Left kidney (tissue), 8 donors: ENCODE measurements at places on chromosomes 12 and 14. TPM values are rescaled to one million over a fixed set of nuclear protein-coding genes. Genes with fewer than 3 reads are reported as not detected.
A peak's percentile ranks its signal among the peaks of the same experiment; 100 is the strongest.

NID2 gene
- 109 TPM for polyA plus RNA-seq

- DNase-seq, result no peak
Observed at GRCh38 chr14:69711477-69711876, 55.5 kb upstream of the SRSF5 start.

PAX9 gene
- polyA plus RNA-seq, result 0.33 TPM

GRCh38 chr12:51322452-51322851, 1.5 kb downstream of the BIN2 start:
- DNase-seq, result no peak

DNA sequence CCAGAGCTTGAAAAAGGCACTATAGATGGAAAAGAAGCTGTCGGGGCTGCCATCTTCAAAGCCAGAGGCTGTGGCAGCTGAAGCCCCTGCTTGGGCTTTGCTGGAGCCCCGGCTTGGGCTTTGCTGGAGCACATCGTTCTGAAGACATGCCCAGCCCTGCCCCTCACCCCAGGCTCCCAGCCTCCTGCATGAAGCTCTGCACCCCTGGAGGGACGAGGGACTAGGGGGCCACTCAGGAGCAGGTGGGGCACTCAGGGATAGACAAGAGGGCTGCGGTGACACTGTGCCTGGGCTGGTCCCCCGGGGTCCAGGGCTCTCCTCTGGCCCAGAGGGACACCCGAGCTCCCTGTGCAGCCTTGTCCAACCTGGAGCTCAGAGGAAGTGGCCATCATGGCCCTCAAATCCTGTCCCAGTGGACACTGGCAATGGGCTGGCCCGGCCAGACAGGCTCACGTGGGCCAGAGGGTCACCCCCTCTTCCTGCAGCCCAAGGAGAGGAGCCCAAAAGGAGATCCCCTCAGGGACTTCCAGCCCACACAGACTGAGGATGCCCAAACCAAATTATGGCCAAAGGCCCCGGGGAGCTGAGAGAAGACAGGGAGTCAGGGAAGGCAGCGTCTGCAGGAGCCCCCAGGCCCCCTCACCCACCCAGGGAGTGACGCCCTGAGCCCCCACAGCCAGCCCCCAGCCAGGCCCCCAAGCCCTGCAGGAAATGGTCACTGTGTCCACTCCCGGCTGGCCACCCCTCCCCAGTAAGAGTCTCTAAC, 23.1 kb upstream of the C14orf180 start:
- no peak for DNase-seq

- DNase-seq, result no peak
Observed at GRCh38 chr12:75635606-75636444, 124.4 kb upstream of the KRR1 start.

- no peak for DNase-seq
Observed at GRCh38 chr12:117774941-117775775, 193.6 kb downstream of the KSR2 start.

- DNase-seq, result peak; percentile 14
Observed at GRCh38 chr12:105024928-105025327, 38.8 kb downstream of the NOPCHAP1 start.

DNA sequence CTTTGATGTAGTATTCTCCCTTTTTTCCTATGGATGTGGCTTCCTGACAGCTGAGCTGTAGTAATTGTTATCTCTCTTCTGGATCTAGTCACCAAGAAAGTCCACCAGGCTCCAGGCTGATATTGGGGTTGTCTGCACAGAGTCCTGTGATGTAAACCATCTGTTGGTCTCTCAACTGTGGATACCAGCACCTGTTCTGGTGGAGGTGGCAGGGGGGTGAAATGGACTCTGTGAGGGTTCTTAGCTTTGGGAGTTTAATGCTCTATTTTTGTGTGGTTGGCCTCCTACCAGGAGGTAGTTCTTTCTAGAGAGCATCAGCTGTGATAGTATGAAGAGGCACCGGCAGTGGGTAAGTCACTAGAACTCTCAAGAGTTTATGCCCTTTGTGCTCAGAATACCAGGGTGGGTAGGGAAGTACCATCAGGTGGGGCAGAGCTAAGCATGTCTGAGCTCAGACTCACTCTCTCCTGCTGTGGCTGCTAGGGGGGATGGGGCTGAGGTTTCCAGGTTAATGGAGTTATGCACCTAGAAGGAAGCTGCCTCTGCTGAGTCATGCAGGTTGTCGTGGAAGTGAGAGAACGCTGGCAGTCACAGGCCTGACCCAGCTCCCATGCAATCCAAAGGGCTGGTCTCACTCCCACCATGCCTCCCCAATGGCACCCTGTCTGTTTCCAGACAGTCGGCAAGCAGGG, 3.0 kb upstream of the TAS2R14 start:
- no peak for DNase-seq

DNA sequence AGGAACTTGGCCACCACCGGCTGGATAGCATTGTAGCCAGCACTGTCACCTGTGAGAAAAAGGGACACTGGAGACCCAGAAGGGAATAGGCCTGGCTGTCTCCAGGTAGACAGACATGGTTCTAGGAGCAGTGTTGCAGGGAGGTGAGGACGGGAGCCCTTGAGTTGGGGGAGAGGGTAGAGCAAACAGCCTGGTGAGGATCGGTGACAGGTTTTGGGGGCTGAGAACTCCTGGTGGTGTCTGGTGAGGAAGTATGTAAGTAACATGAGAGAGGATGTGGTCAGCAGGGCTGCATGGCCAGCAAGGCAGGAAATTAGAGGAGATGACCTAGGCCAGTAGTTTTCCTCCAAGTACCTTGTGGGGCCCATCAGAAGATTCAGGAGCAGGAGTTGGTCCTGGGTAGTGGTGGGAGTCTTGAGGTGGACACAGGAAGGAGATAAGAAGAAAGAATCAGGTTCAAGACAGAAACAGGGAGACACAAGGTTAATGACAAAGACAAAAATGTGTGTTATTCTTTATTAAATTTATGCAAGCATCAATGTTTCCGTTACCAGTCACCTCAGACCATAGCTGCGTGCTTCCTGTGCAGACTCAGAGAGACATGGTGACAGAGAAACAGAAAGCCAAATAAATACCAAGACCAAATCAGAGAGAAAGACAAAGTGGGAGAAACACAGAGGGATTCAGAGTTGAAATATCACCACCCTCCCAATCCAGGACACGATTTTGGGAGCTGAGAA, at the start of gene ARHGAP9:
ARHGAP9 (minus strand) TSS at position 491 of the 740 bp plus-strand sequence; CDS start at position 31, 460 bp downstream.
- DNase-seq, result no peak

- DNase-seq, result no peak
Observed at GRCh38 chr14:76117789-76118484, 33.8 kb upstream of the GPATCH2L start.

- DNase-seq, result no peak
Observed at GRCh38 chr14:66432334-66432733, 53.8 kb upstream of the CCDC196 start.

ANKRD33 gene
- 0.17 TPM for polyA plus RNA-seq

GRCh38 chr12:4779749-4780148, 59.5 kb downstream of the GALNT8 start:
- DNase-seq, result no peak

EMP1 gene
- 97.8 TPM for polyA plus RNA-seq

- no peak for DNase-seq
Observed at GRCh38 chr14:91511043-91511383, 903 bp upstream of the PPP4R3A start.

NUDT4 gene
- polyA plus RNA-seq, result 130 TPM

ALKBH2 gene
- polyA plus RNA-seq, result 30.0 TPM

DNA sequence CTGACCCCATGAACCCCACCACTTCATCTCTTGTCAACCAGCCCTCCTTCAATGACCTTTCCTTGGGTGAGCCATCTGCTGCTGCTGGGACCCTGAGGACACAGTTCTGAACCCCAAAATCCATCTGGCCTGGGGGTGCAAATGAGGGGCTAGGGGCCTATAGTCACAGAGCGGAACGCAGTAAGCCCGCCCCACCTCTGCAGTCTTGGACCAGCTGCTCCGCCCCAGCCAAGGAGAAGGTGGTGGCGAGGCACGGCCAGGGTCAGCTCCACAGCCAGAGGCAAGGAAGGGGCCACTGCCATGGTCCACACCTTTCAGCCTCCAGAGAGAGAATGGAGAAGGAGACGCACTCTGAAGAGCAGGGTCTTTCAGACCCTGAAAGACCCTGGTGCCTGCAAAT, 5.1 kb downstream of the TMEM179 start:
- DNase-seq, result no peak

POMT2 gene
- 59.7 TPM for polyA plus RNA-seq

NUBPL gene
- polyA plus RNA-seq, result 17.9 TPM

GRCh38 chr12:111091051-111091450, 170.7 kb upstream of the MYL2 start:
- DNase-seq, result no peak

DNA sequence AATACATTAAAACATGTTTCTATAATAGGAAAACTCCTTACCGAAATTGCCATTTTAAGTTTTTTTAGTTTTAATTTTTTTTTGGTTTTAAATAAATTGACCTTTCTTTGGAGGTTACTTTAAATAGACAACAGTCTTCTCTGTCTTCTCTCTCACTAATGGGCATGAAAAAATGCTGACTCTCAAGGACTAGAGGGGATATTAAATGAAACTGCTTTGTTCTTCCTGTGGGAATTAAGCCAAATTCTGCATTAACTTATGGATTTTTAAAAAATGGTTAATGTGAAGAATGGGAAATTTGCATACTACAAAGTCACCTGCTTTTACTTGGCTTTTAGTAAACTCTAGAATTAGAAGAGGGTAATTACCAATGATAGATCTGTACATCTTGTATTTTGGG, 378.9 kb downstream of the TMTC2 start:
- DNase-seq, result no peak
